ENCODE measurements at places on chromosomes 1 and 21.

- no peak for DNase-seq
Measured at GRCh38 chr1:38891753-38892152, 10.4 kb upstream of the GJA9 start.

- no peak for DNase-seq
Measured at GRCh38 chr1:26666855-26667254, 29.0 kb upstream of the ARID1A start.

- DNase-seq: no peak
Measured at GRCh38 chr1:82062206-82062605, 261.5 kb downstream of the ADGRL2 start.

DNA sequence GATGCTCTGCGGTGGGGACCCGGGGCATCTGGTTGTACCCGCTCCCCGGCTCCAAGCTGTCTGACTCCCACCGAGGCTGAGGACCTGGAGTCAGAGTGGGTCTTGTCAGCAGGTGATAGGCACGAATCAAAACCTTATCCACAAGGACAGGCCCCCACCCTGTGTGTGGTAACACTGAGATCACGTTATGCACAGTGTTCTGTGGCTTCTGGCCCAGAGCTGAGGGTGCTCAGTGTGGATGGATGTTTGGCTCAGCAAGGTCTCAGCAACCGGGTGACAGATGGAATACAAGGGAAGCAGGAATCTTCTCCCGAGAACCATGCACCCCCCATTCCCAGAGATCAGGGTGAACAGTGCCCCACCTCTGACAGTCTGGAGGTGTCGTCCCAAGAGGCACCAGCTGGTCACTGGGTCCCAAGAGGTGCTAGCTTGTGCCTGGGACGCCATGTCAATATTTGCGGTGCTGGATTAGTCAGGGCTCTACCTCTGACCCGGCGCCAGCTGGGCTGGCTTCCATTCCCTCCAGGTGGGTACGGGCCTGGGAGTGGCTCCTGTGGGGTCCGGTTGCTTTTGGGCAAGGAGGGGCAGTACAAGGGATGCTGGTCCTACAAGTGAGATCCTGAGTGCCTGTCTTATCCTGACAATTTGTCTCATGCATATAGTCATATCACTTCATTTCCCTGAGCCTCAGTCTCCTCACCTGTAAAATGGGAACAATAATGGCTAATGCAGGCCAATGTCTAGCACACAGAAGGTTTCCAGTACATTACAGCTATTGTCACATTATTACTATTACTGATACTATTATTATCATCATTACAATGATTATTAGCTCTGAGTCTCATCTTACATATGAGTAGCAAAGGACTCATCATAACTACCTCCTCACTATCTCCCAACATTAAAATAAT, 957 bp downstream of the CAPN9 start:
- no peak for DNase-seq

DNA sequence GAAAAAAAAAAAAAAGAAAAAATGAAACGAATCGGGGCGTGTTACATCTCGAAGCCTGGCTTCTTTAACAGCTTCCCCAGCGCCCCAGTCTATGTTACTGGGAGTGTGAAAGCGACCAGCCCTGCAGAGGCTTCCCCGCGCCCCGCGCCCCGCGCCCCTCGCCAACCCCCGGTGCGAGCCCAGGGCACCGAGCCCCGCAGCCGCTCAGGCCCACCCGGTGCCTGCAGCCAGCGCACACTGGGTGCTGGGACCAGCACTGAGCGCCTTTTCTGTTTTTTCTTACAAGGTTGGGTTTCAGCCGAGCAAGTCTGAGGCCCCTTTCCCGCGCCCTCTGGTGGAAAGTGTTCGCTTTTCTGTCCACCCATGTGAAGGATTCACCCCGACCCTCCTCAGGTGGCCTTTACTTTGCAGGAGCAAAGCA, 42.1 kb upstream of the ZNF496 start:
- peak; percentile 27 for DNase-seq

GRCh38 chr21:24118738-24119459, 1488.4 kb downstream of the MRPL39 start:
- no peak for DNase-seq

GRCh38 chr21:18950045-18950740, 546.6 kb upstream of the TMPRSS15 start:
- no peak for DNase-seq

- DNase-seq: no peak
Measured at GRCh38 chr1:206547104-206547503, 39.8 kb downstream of the RASSF5 start.

DNA sequence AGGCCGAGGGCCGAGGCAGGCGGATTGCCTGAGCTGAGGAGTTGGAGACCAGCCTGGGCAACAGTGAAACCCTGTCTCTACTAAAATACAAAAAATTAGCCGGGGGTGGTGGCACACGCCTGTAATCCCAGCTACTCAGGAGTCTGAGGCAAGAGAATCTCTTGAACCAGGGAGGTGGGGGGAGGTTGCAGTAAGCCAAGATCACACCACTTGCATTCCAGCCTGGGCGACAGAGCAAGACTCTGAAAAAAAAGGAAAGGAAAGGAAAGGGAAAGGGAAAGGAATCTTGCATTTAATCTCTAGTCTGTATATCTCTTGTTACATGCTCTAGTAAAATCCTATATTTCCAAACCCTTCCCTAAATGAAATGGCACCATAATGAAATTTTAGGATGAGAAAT, 328.3 kb upstream of the ADGRL2 start:
- no peak for DNase-seq

Measured in AML-193 (cell line).